ENCODE measurements at places on chromosomes 2 and 18. TPM values are rescaled to one million over a fixed set of nuclear protein-coding genes. Genes with fewer than 3 reads are reported as not detected.

- DNase-seq, result no peak
Observed at GRCh38 chr2:222506230-222506935, 82.0 kb downstream of the SGPP2 start.

DNA sequence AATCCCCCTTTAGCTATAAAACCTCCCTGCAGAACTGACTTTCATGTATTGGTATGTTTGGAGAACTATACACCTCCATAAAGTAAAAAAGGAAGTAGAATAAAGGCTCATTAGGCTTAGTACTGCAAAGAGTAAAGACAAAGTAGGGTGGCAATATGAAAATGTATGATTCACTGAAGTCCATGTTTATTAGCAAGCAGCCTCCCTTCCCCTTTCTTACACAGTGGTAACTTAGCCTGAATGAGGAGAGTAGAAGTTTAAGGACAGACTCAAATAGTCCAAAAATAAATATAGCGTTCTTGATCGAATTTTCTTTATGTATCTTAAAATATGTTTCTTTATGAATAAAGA is 1.5 kb downstream of the ZNF804A start:
- DNase-seq, result no peak

GRCh38 chr2:137525641-137526190 is 438.6 kb upstream of the HNMT start:
- DNase-seq, result no peak

DNA sequence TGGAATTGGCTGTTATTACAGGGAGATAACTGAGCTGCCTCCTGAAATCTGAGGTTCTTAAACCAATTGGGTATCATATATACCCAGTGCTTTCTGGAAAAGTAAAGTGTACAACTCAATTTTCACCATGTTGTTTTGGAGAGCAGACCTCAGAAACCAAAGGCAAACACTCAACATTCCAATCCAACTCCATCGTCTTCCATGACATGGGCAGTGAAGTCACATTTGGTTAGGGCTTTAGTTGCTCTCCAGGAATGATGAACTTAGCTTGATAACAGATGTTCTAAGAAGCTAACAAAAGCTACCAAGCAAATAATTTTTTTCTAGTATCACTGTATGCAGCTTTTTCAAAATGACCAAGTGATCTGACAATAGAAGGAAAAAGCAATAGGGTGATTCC is 107.0 kb upstream of the SLC35G4 start:
- no peak for DNase-seq

DNA sequence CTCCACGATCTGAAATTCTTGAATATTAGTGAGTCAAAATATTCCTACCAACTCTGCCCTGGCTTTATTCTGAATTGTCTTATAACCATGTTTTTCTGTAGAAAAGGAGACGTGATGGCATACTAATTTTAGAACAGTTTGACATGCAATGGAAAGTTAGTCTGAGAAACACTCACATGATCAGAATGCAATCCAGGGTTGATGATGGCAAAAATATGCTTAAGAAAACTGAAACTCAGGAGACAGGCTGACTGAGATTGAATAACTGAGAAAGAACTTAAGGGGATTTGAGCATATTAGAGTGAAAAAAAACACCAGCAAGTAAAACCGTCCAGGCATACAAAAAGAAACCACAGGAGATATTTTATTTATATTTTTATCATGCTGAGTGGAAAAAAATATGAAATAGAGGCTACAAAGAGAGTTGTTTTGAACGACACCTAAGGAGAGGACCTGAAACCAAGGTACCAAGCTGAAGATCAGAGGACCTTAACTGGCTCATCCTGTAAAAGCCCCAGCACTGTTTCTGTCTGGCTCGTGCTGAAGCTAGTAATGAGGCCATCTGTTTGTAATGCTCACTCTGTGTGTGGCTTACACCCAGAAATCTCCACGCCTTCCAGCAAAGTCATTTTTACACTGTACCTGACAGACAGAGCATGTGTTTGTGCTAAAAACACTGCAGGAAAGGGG is 437.2 kb upstream of the PKDCC start:
- no peak for DNase-seq

- DNase-seq, result peak; percentile 38
Observed at GRCh38 chr18:46281185-46282176, 177.3 kb downstream of the HAUS1 start.

DNA sequence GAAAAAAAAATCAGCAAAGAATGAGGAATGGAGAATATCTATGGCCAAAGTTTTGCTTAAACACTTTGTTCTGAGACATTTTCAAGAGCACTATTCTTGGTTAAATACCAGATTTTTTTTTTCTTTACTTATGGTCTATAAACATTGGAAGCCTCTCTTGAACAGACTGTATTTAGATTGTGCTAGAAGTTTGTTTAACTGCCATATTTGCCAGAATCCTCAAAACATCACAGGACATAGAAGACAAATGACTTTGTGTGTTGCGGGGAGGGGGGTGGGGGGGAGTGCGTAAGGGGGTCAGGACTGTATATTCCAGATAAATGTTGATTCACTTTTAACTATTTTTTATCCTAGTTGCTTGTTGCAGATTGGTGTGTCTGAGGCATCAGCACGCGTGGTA is 262.0 kb downstream of the MEIS1 start:
- no peak for DNase-seq

DNA sequence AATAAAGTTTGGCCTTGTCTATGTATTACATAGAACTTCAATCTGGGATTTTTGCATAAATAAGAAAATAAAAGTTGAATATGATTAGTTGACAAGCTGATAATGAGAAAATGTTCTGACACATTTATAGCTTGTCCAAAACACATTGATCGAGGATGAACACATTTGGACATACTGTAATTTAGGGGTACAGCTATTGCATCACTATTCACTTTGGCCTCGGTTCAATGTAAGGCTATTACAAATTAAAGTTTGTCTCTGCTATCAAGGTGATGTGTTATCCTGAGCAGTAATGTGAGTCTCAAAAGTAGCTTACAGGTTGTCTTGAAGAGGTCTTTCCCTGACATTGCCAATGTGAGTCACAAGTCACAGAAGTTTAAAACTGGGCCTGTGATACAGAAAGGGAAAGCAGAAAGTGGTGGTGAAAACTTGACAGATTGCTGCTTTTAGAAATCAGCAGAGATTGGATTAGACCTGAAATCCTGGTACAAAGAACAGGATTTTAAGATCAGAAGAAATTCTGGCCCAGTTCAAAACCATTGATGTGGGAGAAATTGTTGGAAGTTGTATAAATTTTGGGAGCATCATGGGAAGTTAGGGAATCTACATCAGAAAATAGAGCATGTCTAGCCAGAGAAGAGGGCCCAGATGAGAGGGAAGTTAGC is 674.1 kb downstream of the NYAP2 start:
- no peak for DNase-seq

GRCh38 chr2:65622951-65623535 is 190.6 kb upstream of the SPRED2 start:
- DNase-seq, result no peak

- DNase-seq, result no peak
Observed at GRCh38 chr2:109134741-109135358, 5.8 kb downstream of the SH3RF3 start.

GRCh38 chr2:112792419-112792818 is 8.1 kb upstream of the IL1A start:
- DNase-seq, result no peak

DNA sequence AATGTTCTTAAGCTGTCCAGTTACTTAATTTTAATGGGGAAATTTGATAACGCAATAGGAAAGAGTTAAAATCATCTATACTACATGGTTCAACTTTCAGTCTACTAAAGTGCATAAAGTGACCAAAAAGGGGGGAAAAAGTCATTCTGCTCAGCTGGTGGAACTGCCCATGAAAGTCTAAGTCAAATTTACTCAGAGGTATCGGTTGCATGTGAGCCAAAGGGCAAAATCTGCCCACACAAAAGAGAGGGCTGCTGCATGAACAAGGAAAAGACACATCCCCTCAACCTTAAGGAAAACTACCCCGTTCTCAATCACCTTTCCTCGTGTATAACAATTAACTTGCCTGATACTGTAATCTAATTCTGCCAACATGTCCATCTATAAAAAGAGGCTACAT is 126.1 kb downstream of the TCF4 start:
- no peak for DNase-seq

DNA sequence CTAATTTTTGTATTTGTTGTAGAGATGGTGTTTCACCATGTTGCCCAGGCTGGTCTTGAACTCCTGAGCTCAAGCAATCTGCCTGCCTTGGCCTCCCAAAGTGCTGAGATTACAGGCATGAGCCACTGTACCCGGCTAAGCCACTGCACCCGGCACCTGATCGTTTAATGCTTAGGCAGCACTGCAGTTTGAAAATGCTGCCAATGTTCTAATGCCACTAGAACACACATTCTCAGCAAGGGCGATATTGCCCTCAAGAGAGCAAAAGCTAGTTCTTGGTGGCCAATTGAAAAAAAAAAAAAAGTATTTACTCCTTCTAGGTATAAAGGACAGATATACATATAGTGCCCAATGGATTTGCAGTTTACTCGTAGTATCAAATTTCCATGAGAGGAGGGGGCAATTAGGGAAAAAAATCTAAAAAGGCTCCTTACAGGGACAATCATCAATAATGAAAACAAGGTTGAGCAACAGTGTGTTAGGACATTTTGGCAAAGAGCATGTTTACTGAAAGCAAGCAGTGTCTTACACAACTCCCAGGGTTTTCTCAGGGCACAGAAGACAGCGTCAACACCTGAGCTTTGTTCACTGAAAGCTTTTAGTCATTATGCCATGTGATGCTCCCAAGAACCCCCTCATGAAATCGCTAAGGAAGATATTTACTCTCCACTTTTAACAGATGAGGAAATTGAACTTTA is 199.9 kb upstream of the PKDCC start:
- no peak for DNase-seq

GRCh38 chr2:120617055-120617454 is 118.6 kb upstream of the GLI2 start:
- DNase-seq, result no peak

Gene CAPN14
- total RNA-seq, result 0.40 TPM

Gene PLCD4
- 8.3 TPM for total RNA-seq

Gene KCNG2
- 1.4 TPM for total RNA-seq

Gene CCDC74B
- total RNA-seq, result 6.4 TPM

Gene DCDC2C
- 0.99 TPM for total RNA-seq

Gene CEBPZOS
- 32.6 TPM for total RNA-seq

Gene ANKRD30B
- 0.33 TPM for total RNA-seq

Gene CYP27A1
- 49.0 TPM for total RNA-seq

Gene ZNG1B
- total RNA-seq, result 40.8 TPM

Gene TMEFF2
- 46.7 TPM for total RNA-seq
